ENCODE measurements at places on chromosomes 3 and 15.

DNA sequence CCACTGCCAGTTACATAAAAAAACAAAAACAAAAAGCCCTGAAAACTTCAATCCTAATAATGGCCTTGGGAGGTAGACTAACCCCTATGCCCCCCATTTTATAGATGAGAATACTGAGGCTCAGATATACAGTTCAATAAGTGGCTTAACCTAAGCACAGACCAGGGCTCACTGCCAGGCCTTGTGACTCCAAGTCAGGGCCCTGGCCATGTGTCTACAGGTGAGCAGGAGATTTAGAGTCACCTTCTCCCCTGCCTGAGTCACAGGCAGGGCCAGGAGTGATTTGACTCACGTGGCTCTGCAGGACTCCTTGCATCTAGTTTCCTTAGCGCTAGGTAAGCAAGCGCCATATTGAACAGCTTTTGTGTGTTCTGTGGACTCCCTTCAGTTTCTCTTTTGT lies 98.6 kb upstream of the ETV5 start:
- no peak for DNase-seq

- DNase-seq: no peak
These were observed 42.0 kb upstream of the CGNL1 start for GRCh38 chr15:57334257-57334656.

GRCh38 chr15:89863918-89864317 lies 29.9 kb downstream of the AP3S2 start:
- no peak for DNase-seq

DNA sequence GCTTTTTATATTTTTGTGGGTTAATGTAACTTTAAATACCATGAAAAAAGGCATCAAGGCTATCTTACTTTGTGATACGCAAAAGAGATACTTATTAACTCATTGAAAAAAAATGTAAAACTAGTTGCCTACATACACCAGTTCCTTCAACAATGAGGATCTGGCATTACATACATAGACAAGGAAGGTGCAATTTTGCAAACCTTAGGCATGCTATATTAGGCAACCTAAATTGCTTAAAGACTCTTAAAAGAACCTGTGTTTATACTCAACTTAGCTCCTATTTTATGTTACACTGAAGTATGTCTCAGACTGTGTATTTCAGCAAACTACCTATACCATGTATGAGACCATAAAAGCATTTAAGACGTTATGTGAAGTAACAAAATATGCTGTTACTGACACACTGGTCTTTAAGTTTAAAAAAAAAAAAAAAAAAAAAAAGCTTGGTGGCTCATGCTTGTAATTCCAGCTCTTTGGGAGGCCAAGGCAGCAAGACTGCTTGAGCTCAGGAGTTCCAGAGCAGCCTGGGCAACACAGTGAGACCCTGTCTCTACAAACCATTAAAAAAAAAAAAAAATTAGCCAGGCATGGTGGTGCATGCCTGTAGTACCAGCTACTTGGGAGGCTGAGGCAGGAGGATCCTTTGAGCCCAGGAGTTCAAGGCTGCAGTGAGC lies 9.1 kb downstream of the TASOR start:
- no peak for DNase-seq

DNA sequence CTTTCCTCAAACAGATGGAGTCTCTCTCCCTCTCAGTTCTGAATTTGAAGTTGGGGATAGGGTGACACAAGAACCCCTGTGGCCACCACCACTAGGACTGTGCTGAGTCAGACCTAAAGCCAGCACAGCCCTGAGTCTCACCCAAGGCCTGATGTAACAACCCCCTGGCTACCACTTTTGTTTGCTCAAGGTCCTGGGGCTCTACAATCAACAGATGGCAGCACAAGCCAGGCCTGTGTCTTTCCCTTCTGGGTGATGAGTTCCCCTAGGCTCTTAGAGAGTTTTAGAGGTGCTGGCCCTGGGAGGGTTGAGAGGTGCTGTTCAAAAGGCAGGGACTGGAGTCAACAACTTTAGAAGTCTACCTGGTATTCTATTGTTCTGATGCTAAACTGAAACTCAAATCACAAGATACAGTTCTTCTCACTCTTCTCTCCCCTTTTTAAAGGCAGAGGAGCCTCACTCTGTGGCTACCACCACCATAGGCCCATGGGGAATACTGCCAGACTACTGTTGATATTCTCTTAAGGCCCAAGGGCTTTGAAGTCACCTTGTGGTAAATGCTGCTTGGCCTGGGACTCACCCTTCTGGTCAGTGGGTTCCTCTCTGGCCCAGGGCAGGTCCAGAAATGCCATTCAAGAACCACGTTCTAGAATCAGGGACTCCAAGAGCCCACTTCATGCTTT lies 6.5 kb downstream of the OR5K4 start:
- no peak for DNase-seq

DNA sequence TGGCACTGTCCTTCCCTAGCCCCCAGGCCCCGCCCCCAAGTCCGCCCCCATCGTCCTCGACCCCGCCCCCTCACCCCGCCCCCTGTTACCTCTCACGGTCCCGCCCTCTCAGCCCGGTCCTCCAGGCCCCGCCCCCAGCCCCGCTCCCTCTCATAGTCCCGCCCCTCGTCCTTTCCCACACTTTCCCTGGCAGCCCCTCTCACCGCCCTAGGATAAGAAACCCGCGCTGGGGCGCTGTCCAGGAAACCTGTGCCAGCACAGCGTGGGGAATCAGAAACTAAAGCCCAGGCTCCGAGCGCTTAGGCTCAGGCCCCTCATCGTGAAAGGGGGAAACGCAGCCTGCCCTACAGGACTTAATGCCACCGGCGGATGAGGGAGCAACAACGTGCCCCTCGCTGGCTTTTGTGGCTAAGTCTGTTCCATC lies 20.9 kb downstream of the TRPM1 start:
- DNase-seq: no peak

DNA sequence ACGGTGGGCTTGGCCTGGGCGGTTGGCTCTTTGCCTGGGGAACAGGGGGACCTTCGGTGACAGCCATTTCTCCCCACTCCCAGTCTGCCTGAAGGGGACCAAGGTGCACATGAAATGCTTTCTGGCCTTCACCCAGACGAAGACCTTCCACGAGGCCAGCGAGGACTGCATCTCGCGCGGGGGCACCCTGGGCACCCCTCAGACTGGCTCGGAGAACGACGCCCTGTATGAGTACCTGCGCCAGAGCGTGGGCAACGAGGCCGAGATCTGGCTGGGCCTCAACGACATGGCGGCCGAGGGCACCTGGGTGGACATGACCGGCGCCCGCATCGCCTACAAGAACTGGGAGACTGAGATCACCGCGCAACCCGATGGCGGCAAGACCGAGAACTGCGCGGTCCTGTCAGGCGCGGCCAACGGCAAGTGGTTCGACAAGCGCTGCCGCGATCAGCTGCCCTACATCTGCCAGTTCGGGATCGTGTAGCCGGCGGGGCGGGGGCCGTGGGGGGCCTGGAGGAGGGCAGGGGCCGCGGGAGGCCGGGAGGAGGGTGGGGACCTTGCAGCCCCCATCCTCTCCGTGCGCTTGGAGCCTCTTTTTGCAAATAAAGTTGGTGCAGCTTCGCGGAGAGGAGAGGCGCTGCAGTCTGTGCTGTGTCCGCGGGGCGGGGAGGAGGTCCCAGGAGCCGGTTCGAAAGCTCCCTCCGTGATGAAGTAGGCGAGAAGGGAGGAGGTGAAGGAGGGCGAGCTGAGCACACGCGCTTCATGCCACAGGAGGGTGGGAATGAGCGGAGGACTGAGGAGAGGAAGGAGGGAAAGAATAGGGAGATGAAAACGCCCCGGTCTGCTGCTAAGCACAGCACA lies 9.6 kb downstream of the CLEC3B start:
- DNase-seq: peak; percentile 14

DNA sequence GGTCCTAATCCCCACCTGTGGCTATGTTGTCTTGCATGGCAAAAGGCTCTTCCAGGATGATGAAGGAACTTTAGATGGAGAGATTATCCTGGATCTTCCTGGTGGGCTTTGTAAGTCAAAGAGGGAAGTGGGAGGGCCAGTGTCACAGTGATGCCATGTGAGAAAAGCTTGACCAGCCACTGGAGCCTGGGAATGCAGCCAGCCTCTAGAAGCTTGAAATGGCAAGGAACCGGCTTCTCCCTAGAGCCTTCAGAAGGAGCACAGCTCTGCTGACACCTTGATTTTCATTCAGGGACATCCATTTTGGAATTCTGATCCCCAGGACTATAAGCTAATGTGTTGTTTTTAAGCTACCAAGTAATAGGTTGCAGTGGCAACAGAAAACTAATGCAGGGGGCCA lies 58.3 kb downstream of the CLEC3B start:
- no peak for DNase-seq

DNA sequence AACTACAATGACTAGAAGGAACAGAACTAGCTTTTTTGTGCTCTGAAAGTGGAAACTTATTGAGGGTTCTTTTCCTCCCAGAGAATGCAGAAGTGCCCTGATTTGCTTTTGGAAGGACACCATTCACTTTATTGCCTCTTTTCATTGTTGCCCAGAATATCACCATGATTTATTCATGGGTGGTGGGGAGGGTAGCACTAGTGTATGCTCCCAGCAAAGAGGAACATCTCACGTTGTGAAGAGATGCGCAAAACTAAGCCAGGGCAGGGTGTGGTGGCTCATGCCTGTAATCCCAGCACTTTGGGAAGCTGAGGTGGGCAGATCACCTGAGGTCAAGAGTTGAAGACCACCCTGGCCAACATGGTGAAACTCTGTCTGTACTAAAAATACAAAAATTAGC lies 31.4 kb downstream of the FLNB start:
- no peak for DNase-seq

- no peak for DNase-seq
These were observed 249.3 kb upstream of the ZNF717 start for GRCh38 chr3:76034649-76035048.

- no peak for DNase-seq
These were observed 63.6 kb downstream of the PCSK6 start for GRCh38 chr15:101425787-101426365.

DNA sequence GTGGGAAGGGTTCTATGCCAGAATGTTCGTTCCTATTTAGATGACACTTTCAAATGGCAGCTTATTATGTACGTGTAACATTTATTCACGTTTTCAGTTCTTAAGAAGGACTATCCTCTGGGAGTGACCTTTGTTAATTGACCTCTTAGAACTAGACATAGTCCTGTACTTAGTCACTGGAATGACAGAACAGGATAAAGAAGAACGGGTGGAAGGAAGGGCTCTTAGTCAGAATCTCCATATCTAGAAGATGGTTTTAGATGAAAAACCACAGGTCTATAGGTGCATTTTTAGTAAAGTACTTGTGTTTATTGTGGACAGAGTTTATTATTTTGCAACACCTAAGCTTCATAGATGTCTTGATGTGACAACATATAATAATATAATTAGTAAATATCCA lies 6.5 kb downstream of the METTL6 start:
- no peak for DNase-seq

- no peak for DNase-seq
These were observed 59.9 kb downstream of the OTOL1 start for GRCh38 chr3:161556533-161556932.

DNA sequence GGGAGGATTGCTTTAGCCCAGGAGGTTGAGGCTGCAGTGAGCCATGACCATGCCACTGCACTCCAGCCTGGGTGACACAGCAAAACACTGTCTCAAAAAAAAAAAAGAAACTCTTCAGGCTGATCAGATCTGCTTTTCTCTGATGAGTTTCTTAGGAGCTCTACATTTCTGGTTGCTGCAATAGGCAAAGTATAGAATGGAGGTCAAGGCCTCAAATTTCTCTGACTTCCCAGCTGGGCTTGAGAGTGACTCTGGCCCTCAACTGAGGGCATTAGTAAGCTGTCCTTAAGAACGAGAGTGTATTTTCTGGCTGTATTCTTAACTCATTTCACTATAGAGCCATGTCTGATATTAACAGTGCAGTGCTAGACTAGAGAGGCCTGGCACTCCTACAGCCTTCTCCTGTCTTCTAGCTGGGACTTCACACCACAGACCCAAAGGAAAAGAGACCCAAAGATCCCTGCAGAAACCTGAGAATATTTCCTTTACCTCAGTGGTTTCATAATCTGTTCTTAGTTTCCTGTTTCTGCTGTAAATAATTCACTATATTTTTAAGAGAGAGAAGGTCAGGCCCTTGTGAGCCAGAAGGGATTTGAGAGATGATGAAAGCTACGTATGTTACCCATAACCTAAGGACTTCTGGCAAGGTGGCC lies 2.0 kb upstream of the NR1I2 start:
- DNase-seq: no peak

GRCh38 chr3:8504611-8504973 lies 3.0 kb downstream of the LMCD1 start:
- no peak for DNase-seq

- DNase-seq: no peak
These were observed 10.3 kb downstream of the CACNA2D2 start for GRCh38 chr3:50493086-50493485.

DNA sequence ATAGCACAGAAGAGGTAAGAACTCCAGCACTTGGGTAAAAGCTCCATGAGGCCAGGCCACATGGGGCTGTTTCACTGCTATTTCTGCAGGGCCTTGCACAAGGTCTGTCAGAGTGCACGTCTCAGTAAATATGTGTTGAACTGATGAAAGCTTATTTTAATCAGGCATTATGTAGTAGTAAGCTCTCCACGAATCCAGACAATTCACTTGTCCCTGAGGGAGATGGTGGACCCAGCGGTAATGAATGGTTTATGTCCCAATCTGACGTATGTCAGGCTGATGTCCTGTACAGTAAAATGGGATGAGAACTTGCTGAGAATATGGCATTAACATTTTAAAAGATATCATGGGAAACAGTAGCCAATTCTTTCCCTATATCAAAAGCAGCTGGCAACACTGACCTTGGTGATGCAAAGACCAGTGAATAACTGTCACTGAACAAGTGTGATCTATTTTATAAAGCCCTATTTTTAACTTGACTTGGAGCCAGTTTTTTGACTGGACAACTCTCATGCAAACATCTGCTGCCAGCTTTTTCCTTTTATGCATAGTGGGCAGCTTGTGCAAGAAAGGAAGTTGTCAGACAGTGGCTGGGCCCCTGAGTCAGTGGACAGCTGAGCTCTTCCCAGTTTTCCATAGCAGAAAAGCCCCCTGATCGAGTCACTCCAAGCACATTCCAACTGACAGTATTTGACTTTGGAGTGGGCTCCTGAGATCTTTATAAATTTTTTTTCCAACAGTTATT lies 519.8 kb upstream of the MDFIC2 start:
- no peak for DNase-seq

DNA sequence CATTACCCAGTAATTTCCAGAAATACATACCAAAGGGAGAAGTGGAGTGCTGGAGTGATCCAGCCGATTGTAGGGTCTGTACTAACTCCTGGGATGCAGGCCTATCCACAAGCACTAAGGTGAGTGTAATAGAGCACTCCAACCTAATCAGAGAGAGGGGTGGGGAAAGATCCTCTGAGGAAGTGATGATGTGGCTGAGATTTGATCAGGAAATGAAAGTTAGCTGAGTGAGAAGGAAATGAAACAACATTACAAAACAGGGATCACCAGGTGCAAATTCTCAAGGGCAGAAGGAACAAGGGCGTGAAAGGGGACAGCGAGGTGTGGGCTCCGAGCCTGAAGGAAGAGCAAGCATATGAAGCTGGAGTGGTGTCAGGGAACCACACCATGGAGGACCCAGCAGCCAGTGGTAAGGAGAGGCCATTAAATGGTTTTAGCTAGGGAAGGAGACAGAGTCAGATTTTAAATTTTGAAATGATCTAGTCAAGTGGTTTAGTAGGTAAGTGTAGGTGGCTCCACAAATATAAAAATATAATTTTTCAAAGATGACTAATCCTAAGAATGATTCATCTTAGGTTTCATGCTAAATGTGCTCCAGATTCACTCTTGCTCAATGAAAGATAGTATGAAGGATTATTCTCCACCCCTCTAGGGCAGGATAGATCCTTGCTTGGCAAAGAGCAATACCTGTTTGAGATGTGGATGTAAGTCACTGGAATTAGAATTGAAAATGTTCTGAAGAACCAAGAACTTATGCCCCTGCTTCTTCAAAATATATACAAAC lies 348.7 kb downstream of the TBL1XR1 start:
- DNase-seq: no peak

GRCh38 chr15:73900095-73900712 lies 26.1 kb upstream of the LOXL1 start:
- no peak for DNase-seq

Data from stimulated activated CD4-positive, alpha-beta T cell treated with anti-CD3 and anti-CD28 coated beads, Interleukin-15, amount 100 ng/mL, for 1 hour (primary cell).